ENCODE measurements at places on chromosomes 2 and 18.

GRCh38 chr2:165208094-165208493 lies 4.2 kb upstream of the SCN3A start:
- DNase-seq = no peak

DNA sequence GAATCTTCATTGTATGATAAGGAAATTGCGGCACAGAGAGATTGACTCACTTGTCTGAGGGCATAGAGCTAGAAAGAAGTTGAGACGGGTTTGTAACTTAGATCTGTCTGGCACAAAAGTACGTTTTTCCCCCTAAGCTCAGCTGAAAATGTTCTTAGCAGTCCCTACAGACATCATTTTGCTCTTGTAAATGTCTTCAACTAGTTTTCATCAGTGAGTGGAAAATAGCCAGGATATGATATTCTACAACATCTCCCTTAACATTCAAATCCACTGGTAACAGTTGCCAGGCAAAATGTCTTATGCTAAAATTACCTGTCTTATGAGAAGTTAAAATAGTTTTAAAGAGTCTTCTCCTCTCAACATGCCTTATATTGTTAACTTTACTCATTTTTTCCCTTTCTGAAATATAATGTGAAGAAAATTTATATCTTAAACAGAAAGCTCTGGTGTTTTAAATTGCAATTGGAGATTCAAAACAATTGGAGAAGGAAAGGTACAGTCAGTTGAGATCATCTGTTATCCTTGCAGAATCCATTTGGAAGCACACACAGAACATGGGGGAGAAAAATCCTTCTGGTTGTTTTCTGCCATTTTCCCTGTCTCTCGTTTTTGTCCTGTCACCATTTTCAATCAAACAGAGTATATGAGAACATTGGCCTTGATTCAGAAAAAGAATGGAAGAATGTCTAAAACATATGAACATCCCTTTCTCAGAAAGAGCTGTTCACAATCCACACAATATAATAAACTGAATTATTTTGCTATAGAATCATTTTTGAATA lies 255.0 kb downstream of the TRIB2 start:
- DNase-seq = no peak

GRCh38 chr2:3169106-3169870 lies 208.3 kb downstream of the EIPR1 start:
- peak; percentile 65 for DNase-seq

- DNase-seq = no peak
Observed at GRCh38 chr2:184504252-184504651, 94.1 kb upstream of the ZNF804A start.

GRCh38 chr2:213723041-213723560 lies 438.8 kb downstream of the SPAG16 start:
- no peak for DNase-seq

GRCh38 chr2:74714691-74715080 lies 60.6 kb downstream of the SEMA4F start:
- no peak for DNase-seq

DNA sequence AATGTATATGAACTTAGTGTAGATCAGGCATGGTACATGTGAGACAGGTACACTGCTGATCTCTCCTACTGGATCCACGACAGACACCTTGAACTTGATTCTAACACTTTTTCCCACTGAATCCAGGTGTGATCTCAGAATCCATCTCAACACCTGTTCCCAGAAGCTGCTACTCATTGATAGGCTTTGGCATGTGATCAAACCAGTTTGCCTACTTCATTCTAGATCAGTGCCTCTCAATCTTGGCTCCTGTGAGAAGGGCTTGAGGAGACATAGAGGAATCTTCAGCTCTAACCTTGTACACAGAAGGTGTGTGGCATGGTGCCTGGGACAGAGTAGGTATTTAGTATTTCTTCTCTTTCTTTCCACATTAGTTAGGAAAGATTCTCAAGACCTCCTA lies 212.3 kb upstream of the ATP5MC3 start:
- DNase-seq = no peak

DNA sequence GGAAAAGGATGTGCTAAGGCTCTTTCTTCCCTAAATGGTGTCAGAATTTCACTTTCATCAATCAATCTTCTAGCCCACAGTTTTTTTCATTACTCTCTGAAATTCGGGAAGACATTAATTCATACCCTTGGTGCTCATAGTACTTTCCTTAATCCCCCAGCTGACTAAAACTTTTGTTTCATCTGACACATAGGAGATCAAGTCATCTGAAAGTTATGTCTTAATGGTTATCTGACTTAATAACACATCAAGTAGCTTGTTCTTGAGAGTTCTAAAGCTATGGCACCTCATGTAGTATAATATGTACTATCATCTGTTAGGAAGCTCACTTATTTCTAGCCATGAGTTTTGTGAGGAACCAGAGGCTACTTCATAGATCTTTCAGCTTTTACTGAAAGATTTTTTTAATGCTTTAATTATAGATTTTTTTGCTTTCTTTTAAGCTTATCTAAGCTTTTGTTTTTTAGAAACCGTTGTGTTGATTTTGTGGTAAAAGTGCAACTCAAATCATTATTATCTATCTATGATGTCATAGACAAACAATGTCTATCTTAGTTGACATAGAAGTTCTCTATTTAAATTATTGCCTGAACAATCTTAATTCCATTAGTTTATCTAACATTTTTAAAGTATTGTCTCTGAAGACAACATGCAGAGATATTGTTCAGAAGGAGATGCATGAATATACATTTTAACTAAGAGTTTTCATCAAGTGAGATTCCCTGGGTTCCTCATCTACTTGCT lies 93.6 kb upstream of the UBXN4 start:
- DNase-seq = no peak

GRCh38 chr18:61718944-61719343 lies 173.9 kb downstream of the RNF152 start:
- DNase-seq = no peak

GRCh38 chr18:51537487-51537886 lies 340.0 kb upstream of the MEX3C start:
- peak; percentile 57 for DNase-seq

GRCh38 chr18:63297687-63298399 lies 21.7 kb downstream of the BCL2 start:
- DNase-seq = peak; percentile 61

GRCh38 chr2:126543081-126543480 lies 112.9 kb upstream of the GYPC start:
- no peak for DNase-seq

DNA sequence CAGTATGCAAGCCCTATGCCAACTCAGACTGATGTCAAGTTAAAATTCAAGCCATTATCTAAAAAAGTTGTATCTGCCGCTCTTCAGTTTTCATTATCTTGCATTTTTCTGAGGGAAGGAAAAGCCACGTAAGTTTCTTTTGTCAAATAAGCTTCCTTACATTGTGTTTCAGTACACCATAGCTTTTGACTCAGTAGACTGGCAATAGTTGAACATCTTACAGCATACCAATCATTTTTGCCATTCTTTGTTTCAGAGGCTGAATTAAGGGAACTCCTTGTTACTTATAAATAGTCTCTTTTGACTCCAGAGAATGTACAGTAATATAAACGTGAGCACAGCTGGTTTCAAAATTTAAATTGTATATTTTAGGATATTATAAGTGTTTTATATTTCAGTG lies 120.6 kb downstream of the EHBP1 start:
- DNase-seq = peak; percentile 54

DNA sequence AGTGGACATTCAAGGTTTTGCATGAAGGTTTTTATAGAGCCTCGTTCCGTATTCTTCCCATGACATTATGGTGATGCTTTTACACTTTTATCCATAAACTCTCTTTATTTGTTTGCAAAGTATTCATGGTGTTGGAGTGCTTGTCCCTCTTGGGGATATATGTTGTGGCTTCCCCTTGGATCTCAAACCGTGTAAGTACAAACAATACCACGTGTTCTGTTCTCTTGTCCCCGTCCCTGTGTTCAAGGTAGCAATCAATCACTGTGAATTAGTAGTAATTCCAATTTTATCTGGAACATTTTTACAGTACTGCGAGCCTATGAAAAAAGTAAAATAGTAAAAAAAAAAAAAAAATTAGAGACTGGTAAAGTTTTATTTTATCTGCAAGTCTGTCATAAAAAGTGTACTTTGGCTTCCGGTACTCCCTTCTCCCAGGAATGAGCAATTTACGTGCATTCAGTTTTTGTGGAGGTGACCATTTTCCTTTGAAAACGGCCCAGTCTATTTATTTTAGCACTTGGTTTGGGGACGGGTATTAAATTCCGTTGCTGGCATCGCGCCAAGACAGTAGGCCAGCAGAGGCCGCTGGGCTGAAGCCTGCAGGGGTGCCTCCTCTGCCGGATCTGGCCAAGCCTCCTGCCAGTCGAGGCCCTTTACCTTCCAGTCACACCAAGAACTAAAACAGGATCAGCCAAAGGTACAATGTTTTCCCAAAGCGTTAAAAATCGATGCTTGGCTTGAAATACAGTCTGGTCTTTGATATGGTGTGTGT lies 175.7 kb downstream of the SOCS6 start:
- DNase-seq = peak; percentile 69

- peak; percentile 64 for DNase-seq
Observed at GRCh38 chr2:45494275-45494977, 116.6 kb downstream of the SRBD1 start.

GRCh38 chr2:21644266-21644665 lies 520.5 kb downstream of the TDRD15 start:
- peak; percentile 2 for DNase-seq

- peak; percentile 71 for DNase-seq
Observed at GRCh38 chr2:62292190-62292589, 96.3 kb downstream of the B3GNT2 start.

- DNase-seq = no peak
Observed at GRCh38 chr2:218235017-218235416, 18.0 kb downstream of the ARPC2 start.

DNA sequence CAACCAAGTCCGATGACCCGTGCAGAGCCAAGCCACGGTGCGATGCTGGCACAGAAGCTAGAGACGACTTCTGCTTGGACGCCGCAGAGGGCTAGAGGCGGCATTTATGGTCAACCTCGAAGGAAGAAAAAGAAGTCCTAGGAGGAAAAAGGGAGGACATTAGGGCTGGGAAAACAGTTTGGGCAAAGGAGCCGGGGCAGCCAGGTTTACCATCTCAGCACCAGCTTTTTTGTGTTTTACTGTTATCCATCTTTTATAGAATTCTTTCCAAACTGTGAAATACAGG lies 643 bp upstream of the DTNB start:
- no peak for DNase-seq

- DNase-seq = no peak
Observed at GRCh38 chr2:165529130-165529529, 59.6 kb downstream of the CSRNP3 start.

GRCh38 chr2:120480903-120481445 lies 135.0 kb downstream of the INHBB start:
- DNase-seq = no peak

DNA sequence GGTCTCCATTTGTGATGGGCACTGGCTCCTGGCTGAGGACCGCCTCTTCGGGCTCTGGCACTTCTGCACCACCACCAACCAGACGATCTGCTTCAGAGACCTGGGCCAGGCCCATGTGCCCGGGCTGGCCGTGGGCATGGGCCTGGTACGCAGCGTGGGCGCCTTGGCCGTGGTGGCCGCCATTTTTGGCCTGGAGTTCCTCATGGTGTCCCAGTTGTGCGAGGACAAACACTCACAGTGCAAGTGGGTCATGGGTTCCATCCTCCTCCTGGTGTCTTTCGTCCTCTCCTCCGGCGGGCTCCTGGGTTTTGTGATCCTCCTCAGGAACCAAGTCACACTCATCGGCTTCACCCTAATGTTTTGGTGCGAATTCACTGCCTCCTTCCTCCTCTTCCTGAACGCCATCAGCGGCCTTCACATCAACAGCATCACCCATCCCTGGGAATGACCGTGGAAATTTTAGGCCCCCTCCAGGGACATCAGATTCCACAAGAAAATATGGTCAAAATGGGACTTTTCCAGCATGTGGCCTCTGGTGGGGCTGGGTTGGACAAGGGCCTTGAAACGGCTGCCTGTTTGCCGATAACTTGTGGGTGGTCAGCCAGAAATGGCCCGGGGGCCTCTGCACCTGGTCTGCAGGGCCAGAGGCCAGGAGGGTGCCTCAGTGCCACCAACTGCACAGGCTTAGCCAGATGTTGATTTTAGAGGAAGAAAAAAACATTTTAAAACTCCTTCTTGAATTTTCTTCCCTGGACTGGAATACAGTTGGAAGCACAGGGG lies 5.5 kb downstream of the TMEM37 start:
- no peak for DNase-seq

DNA sequence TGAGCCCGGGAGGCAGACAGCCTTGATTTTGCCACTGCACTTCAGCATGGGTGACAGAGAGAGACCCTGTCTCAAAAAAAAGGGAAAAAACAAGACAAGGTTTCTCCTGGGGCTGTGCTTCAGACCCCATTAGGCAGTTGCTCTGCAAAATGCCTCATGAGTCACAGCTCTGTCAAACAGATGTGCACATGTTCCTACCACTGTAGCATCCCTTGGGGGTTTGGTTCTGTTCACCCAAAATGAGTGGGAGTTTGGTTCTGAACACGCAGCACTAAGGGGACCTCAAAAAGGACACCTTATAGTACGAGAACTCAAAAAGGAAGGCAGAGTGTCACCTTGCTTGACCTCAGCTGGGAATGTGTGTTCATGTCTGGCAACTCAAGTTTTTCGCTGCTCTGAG lies 134.9 kb downstream of the RPIA start:
- no peak for DNase-seq

DNA sequence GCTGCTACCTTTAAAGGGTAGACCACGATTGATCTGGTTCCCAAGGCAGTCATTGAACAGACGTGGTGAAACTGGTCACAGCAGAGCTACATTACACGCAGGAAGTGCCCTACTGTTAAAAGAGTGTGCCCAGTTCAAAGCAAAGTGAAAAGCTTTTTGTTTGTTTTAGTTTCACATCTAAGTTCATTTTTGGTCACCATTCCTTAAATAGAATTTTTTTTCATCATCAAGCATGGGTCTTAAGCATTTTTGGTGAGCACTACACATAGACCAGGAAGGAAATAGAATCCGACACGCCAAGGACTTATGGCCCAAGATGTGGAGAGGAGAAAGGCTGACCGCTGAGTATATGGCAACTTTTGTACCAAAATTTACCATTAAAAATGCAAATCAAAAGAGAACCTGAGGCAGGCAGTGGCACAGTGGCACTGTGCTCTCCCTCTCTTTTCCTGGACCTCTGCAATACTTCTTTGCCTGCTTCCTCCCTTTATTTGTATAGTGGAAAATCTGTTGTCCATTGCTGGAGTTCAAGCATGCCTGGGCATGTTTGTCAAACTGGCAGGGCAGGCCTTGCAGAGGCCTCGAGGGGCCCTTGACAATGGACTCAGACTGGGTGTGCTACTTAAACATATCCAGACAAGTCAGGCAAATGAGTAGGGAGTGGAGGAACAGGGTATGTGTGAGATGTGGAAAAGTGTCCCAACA lies 42.6 kb upstream of the HNRNPA3 start:
- DNase-seq = peak; percentile 13

GRCh38 chr2:24403168-24403831 lies 43.0 kb upstream of the ITSN2 start:
- no peak for DNase-seq

GRCh38 chr2:236623816-236624215 lies 54.2 kb downstream of the ACKR3 start:
- no peak for DNase-seq

All from kidney tubule cell (primary cell).